ENCODE measurements at places on chromosomes 3 and 15. TPM values are rescaled to one million over a fixed set of nuclear protein-coding genes. Genes with fewer than 3 reads are reported as not detected.

The IL16 gene
- polyA plus RNA-seq: 5.7 TPM

The CATSPER2 gene
- 6.9 TPM for polyA plus RNA-seq

The GALNT15 gene
- 1.7 TPM for polyA plus RNA-seq

The CCR9 gene
- 0.22 TPM for polyA plus RNA-seq

The GOLGA8S gene
- polyA plus RNA-seq: 1.1 TPM

The CLSTN2 gene
- polyA plus RNA-seq: 1.9 TPM

The GHRL gene
- 2.9 TPM for polyA plus RNA-seq

The DLG1 gene
- 93.5 TPM for polyA plus RNA-seq

The TRNT1 gene
- polyA plus RNA-seq: 37.2 TPM

The CACNA2D3 gene
- polyA plus RNA-seq: 1.6 TPM

- DNase-seq: no peak
These were observed 48.9 kb downstream of the ASB7 start for GRCh38 chr15:100651253-100651652.

- no peak for DNase-seq
These were observed 13.5 kb downstream of the TIGIT start for GRCh38 chr3:114307222-114307830.

DNA sequence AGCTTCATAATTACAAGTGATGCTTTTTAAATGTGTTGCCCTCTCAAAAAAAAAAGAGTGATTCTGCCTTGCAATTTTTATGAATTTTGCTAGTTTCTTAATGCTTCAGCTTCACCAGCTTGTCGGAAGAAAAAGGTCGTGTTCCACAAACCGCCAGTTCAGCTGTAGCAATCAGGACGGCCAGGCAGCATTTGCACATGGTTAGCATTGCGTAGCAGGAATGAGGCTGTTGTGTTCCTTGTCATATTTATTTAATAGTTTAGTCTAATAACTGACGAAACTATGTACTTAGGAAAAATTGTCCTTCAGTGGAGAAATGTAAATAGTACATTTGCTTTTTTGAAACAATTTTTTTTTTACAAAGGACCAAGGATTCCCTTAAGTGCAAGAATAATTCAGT is 64.9 kb upstream of the SELENOK start:
- DNase-seq: no peak

- DNase-seq: peak; percentile 79
These were observed 108.1 kb upstream of the THBS1 start for GRCh38 chr15:39472621-39473297.

DNA sequence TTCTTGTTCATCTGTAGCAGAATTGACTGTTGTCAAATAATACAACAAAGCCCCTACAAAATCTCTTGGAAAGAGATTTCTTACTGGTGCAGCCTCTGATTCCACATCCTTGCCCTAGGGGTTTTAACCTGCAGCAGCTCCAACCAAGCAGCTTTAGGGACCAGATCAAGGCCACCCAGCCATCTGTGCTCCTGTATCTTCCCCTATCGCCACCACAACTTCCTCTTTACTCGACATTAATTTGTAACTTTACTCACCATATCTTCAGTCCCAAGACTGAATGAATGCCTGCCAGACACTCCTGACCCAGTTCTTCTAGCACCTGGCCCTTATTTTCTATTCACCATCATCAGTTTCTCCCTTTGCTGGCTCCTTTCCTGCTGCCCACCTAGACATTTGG is 156.6 kb upstream of the IL12A start:
- no peak for DNase-seq

- no peak for DNase-seq
These were observed 55.9 kb upstream of the KLF13 start for GRCh38 chr15:31270767-31271166.

DNA sequence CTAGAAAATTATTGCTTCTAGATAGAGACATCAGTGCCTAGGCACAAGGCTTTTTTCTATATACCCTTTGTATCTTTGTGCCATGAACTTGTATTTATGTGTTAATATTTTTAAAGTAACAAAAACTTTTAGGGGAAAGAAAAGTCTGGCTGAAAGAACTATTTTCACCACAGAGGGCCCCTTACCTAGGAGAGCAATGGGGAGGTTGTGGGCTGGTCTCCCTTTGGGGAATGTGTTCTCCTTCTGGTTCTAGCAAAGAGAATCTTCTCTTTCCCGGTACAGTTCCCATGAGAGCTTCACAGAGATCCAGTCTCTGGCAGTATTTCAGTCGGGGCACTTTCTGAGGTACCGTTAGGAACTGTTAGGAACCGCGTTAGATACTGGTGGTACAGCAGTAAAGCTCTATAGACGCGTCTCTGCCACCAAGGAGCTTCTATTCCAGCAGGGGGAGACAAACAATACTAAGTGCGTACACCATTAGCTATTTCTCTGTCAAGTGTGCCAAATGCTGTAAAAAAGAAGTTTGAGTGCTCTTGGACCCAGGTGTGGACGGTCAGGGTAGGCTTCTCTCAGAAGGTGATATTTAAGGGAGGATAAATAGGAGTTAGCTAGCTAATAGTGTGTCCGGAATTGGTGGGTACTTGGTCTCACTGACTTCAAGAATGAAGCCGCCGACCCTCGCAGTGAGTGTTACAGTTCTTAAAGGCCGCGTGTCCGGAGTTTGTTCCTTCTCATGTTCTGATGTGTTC is 4.6 kb upstream of the EPB42 start:
- DNase-seq: peak; percentile 32

DNA sequence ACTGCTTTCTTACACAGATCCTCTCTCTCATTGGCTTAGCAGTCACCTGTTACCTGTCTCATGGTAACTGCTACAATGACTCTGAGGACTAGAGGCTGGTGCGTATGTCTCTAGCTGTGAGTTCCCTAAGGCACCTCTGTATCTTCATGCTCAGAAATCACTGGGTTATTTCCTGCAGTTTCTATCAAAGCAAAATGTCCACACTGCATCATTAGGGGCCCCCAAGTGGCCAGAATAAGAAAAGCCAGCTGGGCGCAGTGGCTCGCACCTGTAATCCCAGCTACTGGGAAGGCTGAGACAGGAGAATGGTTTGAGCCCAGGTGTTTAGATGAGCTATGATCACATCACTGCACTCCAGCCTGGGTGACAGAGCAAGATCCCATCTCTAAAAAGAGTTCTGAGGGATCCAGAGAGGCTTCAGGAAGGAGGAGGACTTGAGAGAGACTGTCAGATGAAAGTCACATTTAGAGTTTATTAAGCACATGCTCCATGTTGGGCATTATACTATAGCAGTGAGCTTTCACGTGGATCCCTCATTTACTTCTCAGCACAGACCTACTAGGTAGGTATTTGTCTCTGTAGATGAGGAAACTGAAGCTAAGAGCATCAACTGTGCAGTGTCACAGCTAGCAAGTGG is 2.3 kb upstream of the VPS18 start:
- DNase-seq: no peak

DNA sequence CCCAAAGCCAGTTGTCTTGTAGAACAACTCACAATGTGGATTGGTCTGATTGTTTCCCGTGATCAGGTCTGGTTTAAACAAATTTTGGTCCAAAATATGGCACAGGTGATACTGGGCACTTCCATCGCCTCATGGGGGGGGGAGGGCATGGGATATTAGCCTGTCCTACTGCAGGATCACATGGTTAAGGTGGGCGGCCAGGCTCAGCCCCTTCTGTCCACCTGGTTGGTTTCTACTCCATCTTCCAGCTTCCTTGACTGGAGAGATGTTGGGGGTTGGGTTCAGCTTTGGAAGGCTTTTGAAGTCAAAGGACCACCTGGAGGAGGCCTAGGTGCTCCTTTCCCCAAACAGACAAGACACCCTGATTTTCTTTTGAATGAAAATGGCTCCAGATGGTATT is 7.2 kb downstream of the KLF13 start:
- no peak for DNase-seq

All from right renal pelvis (tissue), 4 donors.